ENCODE measurements at places on chromosomes 5 and 9. TPM values are rescaled to one million over a fixed set of nuclear protein-coding genes. Genes with fewer than 3 reads are reported as not detected.

- DNase-seq = no peak
These were observed 49.4 kb upstream of the EBF1 start for GRCh38 chr5:159149085-159149484.

DNA sequence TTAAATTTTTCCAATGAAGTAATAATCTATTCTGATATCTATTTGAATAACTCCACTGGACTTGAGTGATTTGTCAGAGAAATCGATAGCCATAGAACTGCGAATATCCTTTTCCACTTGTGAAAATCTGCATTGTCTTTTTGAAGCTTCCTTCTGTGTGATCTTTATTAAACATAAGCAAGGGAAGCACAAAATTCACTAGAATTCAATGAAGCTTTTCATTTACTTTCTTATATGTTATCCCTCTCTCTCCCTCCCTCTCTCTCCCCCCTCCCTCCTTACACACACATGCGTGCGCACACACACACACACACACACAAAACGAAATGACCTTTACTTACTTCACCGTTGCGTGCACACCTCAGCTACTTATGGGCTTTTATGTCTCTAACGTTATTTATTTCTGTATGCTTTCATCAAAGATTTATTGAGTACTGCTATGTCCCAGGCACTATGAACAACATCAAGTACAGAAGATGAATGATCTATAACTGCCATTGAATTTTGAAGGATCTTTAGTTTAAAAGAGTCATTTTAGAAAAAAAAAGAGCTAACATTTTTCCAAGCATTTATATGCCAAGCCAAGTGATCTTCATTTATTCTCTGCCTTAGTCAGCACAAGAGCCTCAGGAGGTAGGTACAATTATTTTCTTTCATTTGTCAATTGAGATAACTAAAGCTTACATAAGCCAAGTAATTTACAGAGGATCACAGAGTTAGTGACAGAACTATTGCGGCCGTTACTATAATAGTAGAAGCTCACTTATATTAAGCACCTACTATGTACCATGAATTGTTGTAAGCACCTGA lies 32.8 kb upstream of the CCNG1 start:
- no peak for DNase-seq

GRCh38 chr9:3507395-3508077 lies 18.3 kb downstream of the RFX3 start:
- no peak for DNase-seq

The AK8 gene
- total RNA-seq = 1.2 TPM

DNA sequence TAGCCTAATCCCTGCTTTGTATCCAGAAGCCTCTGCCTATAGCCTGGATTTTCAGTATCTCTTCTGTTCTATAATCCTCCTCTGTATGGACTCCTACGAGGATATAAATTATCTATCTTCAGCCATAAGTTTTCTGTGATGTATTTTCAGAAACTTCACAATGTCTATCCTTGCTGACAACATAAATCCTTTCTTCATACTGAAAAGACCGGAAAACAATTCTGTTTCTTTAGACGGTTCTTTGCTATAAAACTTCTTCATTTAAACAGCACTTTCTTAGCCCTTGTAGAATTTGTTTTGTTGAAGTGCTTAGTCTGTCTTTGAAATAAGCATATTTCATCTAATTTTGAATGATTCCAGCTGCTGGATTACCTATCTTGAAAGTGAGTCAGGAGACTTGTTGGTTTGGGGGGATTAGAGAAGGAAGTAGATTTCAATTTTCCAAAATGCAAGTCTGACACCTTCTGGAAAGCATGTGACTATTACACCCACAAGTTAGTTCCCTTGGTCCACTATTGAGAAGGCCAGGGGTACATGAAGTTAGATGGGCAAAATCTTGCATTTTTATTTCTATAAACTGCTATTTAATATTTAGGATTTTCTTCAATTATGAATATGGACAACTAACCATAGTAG lies 96.3 kb upstream of the RANBP3L start:
- no peak for DNase-seq

The GZMA gene
- 0.41 TPM for total RNA-seq

The IL3 gene
- not detected for total RNA-seq

The WDR55 gene
- total RNA-seq = 12.6 TPM

DNA sequence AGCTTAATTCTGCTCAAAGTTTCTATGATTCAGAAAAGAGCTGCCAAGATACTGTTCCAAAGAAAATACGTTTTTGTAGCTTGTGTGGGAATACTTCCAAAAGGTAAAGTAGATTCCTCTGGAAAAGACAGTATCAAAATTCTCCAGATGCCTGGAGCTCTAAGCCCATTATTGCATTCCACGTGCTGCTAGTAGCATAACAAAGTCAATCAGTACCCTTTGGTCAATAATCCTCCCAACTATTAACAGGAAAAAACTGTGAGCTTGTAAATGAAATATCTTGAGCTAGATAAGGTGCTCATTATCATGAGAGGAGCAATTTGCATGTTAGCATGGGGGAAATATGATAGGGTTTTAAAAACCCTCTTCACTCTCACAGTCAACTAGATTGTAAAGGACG lies 229.5 kb upstream of the TYRP1 start:
- no peak for DNase-seq

GRCh38 chr9:123964761-123965160 lies 34.8 kb upstream of the DENND1A start:
- DNase-seq = no peak

The GTF3C5 gene
- total RNA-seq = 31.0 TPM

The MCIDAS gene
- not detected for total RNA-seq

- no peak for DNase-seq
These were observed 12.0 kb downstream of the RALGDS start for GRCh38 chr9:133108794-133109641.

- no peak for DNase-seq
These were observed 457.3 kb upstream of the ARRDC3 start for GRCh38 chr5:91840412-91840811.

DNA sequence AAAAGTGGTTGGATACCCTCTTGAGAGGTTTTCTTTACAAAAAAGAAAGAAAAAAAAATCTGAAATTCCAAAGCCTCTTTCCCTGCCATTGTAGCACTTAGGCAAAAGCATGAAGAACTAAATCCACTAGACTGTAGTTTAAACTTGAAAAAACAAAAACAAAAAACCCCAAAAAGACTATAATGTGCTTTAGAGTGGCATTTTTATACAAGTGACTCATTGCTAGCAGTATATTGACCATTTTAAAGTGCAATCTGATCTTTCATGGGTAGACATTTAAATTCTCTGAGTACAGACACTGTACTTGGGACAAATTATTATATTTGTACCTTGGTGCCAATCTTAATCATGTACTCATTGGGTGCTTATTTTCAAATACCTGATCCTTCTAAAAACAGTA lies 50.8 kb downstream of the NDFIP1 start:
- no peak for DNase-seq

Data from frontal cortex (tissue), 4 donors.